ENCODE measurements at places on chromosomes 6 and 20. TPM values are rescaled to one million over a fixed set of nuclear protein-coding genes. Genes with fewer than 3 reads are reported as not detected.

Gene ID4
- total RNA-seq, result 60.4 TPM

- DNase-seq, result no peak
These were observed 23.3 kb downstream of the MYCT1 start for GRCh38 chr6:152720974-152721373.

- no peak for DNase-seq
These were observed 8.1 kb upstream of the DDR1 start for GRCh38 chr6:30876039-30876730.

Gene SNAP25
- 6.2 TPM for total RNA-seq

- DNase-seq, result no peak
These were observed 230.8 kb downstream of the EYA2 start for GRCh38 chr20:47125508-47125757.

GRCh38 chr6:22751223-22751622, 181.9 kb downstream of the HDGFL1 start:
- no peak for DNase-seq

Gene C6orf15
- total RNA-seq, result not detected

Gene FUCA2
- 68.6 TPM for total RNA-seq

GRCh38 chr20:58877976-58878360, 25.5 kb downstream of the GNAS start:
- DNase-seq, result no peak

- DNase-seq, result no peak
These were observed 178.4 kb downstream of the MRPL14 start for GRCh38 chr6:43948527-43949485.

DNA sequence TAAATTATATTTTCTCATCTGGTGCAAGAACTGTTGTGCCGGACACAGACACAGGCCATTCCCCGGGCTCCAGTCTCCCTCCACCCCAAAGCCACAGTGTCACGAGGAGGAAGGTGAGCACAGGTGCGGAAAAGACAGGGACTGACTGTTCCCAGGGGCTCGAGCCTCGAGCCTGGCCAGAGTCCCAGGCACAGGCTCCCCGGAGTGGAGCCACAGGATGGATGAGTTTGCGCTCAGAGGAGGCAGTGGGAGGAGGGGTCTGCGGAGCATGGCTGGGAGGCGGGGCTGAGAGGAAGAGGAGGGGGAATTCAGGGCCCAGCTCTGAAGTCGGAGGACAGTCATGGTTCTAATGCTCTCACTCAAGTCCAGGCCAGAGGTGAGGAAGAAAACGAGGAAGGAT, 284.8 kb downstream of the SMOC2 start:
- peak; percentile 30 for DNase-seq

DNA sequence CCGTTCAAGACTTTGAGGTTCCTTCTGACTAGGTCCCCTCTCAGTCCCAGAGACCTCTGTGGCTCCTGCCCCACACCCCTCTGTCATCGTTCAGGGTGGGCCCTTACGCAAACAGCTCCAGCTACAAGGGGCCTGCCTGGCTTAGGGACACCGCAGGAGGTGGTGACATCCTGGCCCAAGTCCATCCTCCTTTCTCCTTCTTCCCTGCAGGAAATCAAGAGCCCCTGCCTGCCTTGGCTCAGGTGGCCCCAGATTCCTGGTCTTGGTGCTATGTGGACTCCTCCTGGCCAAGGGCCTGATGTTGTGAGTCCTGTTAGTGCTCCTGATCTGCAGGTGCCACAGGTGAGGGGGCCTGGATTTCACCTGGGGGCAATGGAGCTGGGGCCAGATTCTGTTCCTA, 8.1 kb downstream of the TREML4 start:
- no peak for DNase-seq

GRCh38 chr6:10369896-10370295, 45.0 kb downstream of the TFAP2A start:
- no peak for DNase-seq

DNA sequence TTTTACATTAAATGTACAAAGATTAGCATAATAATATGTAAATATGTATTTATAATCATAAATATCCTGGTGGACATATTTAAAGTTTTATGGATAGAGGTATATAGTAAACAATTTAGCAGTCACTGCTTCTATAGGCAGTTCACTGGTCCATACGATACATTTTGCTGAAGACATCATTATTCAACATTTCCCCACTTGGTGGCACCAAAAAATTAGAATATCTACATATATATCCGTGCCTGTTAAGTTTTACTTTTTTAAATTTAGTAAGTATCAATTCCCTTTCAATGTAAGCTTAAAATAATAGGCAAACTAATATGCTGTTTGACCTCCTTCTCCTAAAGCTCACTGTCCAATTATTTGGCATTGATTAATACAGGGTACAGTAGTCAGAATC, 64.2 kb downstream of the LMBRD1 start:
- DNase-seq, result peak; percentile 22

DNA sequence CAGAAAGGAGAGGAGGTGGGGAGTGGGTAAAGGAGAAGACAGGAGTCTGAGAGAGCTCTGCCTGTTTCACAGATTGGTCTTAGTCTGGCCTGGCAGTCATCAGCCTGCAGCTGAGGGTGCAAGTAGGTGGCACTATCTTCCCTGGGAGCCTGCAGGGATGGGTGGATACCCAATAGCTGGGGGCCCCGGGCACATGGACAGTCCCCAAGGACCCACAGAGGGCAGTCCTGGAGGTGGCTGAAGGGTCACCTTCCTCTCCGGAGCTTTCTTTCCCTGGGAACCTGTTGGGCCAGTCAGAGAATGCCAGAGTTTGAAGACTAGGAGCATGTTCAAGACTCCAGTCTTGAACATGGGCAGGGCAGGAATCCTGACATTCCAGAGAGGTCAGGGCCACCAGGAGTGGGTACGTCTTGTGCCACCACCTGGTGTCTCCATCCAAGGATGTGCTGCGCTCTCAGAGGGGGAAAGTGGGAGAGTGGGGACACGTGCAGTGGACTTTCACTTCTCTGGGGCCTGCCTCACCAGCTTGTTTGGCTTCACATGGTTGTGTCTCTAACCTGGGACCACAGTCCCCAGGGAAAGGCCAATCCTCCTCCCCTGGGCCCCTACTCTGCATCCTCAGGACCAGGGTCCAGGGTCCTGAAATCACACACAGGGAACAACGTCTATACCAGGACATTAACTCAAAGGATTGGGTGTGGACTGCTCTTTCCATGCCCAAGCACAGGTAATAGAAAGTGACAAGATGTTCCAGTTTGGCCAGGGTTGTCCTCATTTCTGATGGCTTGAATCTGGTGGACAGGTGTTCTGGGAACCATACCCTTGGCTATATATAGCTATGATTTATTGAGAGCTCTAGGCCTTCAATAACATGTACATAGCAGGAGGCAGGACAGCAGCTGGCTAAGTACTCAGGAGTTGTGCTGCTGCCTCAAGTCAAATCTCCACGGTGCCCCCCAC, 18.0 kb downstream of the AARS2 start:
- DNase-seq, result no peak

DNA sequence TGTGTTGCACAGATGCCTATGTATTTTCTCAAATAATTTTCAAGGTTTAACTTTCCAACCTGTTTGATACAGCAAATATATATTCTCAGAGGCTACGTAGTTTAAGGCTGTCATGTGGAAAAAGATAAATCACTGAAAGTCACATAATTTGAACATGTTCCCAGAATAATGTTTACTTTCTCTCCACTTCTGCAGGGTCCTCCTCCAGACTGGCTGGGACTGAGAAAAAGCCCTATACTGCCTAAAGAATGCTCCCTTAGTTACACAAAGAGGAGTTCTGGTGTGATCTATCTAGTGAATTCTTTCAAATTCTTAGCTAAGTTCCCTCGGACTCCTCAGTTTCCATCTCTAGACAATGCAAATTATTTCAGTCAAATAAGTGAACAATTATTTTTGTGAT, 411.0 kb downstream of the C6orf118 start:
- no peak for DNase-seq

Gene ADGRF1
- total RNA-seq, result 58.8 TPM

DNA sequence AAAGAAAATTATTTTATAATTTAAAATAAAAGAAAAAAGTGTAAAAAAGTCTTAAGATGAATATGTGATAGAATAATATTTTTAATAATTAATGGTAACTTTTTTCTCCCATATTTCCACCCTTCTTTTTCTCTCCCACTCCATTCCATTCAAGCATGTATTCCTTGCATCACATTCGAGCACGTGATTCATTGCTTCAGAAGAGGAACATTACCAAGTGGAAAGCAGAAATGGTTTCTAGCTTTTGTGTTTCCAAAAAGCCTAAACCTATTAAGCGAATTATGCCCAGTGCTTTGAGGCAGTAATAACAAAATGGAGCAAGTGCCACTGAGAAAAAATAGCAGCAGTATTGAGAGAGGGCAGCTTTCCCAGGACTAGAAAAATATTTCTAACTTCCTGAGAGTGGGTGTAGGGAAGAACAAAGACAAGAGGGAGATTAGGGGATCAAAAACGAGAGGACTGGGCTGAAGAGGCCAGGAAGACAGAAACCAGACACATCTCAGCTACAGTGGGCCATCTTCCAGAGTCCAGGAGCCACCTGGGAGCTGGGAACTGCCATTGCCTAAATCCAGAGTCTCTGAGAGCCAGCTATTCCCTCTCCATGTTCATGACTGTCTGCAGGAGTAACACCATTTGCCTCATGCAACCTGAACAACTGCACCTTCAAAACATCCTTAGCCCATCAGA, 15.0 kb upstream of the AKIRIN2 start:
- no peak for DNase-seq

DNA sequence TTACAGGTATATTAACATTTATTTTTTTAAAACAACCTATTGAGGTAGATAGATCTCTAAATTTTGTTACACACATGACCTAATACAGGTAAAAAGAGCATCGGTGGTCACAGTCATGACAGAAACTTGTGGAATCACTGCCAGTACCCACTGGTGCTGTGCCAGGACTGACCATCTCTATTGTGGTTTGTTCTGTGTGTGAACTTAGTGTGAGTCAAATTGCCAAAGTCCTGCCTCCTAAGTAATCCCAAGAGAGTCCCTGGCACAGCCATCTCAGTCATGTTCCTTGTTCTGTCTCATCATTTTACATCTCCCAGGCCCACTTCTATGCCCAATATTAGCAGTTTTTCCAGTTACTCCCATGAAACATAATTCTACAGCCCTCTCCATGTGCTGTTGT, 21.4 kb downstream of the GSTA2 start:
- DNase-seq, result no peak

Gene C20orf204
- total RNA-seq, result 2.4 TPM

Gene NAPB
- total RNA-seq, result 9.6 TPM

- DNase-seq, result no peak
These were observed 8.6 kb upstream of the HIVEP2 start for GRCh38 chr6:142953373-142954273.

DNA sequence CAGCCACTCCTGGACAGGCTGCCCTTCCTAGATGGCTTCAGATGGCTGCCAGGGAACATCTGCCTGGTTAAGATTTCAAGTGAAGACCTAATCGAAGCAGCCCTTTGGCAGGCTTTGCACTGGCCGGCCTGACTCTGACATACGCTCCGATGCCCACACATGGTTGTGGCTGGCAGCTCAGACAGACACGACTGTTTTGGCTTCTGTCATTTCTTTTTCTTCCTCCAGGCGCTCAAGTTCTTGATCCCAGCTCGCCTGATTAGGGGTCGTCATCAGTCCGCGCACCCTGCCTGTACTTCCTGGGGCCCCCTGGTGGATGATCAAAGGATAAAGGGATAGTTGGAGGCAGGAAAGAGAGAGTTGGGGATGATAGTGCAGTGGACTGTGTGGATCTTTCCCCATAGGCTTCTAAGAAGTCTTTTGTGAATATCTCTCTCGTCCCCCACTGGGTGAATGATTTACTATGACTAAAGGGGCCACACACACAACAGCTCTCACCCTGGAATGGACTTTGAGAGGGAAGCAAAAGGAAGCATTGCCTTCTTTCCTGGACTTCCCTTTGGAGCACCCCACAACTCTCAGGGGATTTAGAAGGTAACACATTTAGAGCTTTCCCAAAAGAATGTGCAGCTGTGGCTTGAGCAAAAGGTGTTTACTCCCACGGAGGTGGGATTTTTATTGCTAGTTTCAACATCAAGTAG, 21.4 kb upstream of the TRAM2 start:
- DNase-seq, result peak; percentile 88

DNA sequence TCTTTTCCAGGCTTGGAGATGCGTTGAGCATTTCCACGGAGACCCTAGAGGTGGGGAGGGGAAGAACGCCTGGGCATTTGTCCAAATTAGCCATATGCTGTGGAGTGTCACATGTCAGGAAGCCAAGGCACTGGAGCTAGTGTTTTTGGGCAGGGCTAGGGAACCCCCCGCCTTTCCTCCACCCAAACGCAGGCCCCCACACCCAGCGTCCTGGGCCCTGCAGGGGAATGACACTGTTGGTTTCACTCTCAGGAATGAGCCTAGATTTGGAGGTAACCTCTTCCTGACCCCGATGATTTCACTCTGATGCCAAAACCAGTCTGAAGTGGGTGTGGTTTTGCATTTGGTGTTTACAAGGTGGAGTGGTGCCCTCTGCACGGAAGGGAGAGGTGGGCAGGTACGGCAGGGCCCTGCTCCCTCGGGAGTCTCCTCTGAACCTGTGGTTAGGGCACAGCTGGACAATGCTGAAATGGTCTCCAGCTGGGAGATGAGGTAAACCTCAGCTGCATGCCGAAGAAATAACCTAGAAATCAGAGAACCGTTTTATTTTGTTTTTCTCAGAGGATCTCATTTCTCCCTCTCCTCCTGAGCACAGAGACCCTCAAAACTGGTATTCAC, 29.5 kb downstream of the MTHFD1L start:
- peak; percentile 30 for DNase-seq

- no peak for DNase-seq
These were observed 46.4 kb downstream of the HECA start for GRCh38 chr6:139181236-139181635.

GRCh38 chr20:48202334-48203113, 417.2 kb upstream of the SULF2 start:
- no peak for DNase-seq

- DNase-seq, result no peak
These were observed 16.3 kb downstream of the TRAF3IP2 start for GRCh38 chr6:111589366-111589765.

Gene SLPI
- total RNA-seq, result 3,615 TPM

- no peak for DNase-seq
These were observed 48.5 kb downstream of the KIF13A start for GRCh38 chr6:17938901-17939300.

GRCh38 chr20:1555952-1556351, 1.6 kb downstream of the SIRPD start:
- DNase-seq, result no peak

Gene FAM83B
- total RNA-seq, result 12.7 TPM

Gene PGC
- not detected for total RNA-seq

Gene BACH2
- 6.9 TPM for total RNA-seq

DNA sequence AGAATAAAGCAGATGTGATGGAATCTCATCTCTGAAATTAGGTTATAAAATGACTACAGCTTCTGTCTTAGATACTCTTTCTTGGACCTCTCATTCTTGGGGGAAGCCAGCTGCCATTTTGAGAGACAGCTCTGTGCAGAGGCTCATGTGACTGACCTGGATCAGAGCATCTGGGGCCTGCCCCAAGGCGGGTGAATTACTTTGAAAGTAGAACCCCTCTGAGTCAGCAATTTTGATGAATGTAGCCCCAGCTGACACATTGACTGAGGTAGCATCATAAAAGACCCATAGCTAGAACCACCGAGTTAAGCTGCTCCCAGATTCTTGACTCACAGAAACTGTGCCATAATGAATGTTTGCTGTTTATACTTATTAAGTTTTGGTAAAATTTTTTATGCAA, 124.5 kb downstream of the THEMIS start:
- no peak for DNase-seq

- no peak for DNase-seq
These were observed 19.4 kb upstream of the TUBB2A start for GRCh38 chr6:3176562-3177355.

- DNase-seq, result no peak
These were observed 72.9 kb upstream of the DTNBP1 start for GRCh38 chr6:15735567-15736265.

Gene MAFB
- total RNA-seq, result 39.6 TPM

- no peak for DNase-seq
These were observed 128.8 kb upstream of the STXBP5 start for GRCh38 chr6:147075381-147075780.

Gene RHAG
- total RNA-seq, result not detected

Gene MTFR2
- 1.3 TPM for total RNA-seq

Measured in kidney (tissue), 22 donors.